ENCODE measurements at places on chromosomes 7 and 10.
A peak's percentile ranks its signal among the peaks of the same experiment; 100 is the strongest.

DNA sequence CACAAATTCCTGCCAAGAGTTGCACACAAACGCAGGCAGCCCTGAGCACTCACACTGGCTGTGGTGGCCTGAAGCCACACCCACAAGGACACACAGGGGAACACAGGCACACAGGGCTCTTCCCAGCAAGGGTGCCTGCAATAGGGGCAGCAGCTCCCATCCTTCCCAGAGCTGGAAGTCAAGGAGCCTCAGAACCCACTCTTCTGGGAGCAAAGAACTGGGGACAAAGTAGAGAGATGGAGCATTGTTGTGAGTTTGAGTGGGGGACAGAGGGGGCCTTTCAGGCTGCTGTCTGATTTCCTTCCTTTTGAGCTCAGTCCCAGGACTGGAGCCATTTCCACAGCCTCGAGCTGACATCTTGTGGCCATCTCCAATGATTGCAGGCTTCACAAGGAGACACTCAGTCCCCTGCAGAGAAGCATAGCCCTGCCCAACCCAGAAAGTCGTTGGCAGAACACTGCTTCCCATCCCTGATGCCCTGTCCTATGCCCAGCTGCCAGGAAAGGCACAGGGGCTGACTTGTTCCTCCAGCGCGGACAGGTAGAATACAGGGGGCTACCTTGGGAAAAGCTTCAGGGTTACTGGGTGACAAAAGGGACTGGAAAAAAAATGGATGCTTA lies 34.4 kb upstream of the SLF2 start:
- DNase-seq: peak; percentile 78

DNA sequence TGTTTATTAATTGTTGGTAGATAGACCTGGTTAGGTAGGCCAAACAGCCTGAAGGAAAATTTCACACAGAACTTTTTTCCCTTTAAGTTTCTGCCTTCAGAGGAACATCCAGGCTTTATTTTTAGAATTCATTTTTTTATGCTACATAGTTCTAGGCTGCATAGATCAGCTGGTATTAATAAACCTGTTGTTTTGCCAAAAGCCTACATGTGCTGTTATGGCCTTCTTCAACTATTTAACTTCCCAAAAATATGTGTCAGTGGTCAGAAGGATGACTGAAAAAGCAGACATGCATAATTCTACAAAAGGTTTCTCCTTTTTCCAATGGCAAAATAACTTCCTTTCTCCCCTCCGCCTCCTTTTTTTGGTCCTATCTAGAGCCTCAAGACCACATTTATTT lies 303.0 kb upstream of the DKK1 start:
- peak; percentile 44 for DNase-seq

DNA sequence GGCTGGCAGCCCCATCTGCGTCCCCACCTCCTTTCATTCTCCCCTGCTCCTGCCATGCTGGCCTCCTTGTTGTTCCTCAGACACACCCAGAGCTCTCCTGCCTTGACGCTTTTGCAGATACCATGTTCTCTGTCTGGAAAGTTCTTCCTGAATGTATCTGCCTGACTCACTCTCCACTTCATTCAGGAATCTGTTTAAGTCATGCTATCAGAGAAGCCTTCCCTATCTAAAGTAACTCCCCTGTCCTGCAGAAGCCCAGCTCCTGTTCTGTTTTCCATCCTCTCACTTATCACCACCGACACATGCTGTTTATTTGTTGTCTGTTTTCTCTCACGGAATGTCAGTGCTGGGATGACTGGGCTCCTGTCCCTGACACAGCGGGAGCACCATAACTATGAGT lies 82.0 kb downstream of the AFAP1L2 start:
- DNase-seq: no peak

DNA sequence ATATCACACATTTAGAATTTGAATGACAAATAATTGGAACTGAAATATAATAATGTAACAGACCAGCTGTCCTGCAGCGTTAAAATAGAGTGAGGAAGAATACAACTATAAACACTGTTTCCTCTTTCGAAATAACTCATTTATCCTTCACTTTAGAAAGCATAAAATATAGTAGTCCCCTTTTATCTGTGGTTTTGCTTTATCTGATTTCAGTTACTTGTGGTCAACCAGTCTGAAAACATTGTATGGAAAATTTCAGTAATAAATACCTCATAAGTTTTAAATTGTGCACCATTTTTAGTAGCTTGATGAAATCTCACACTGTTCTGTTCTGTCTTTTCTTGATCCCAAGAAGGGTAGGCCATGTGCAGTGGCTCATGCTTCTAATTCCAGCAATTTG lies 31.7 kb downstream of the POLR1F start:
- DNase-seq: peak; percentile 61

DNA sequence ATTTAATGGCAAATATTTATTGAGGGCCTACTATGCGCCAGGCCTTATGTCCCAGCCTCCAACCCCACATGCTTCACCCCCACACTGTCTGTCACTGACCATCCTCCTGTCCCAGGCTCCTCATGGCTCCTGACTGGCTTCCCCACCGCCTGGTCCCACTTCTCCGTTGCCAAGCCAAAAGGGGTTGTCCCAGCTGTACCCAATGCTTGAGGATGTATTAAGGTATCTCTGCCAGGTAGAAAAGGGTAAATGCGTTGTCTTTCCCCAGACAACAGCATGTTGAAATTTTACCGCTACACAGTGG lies 168.8 kb upstream of the FRMD4A start:
- no peak for DNase-seq

DNA sequence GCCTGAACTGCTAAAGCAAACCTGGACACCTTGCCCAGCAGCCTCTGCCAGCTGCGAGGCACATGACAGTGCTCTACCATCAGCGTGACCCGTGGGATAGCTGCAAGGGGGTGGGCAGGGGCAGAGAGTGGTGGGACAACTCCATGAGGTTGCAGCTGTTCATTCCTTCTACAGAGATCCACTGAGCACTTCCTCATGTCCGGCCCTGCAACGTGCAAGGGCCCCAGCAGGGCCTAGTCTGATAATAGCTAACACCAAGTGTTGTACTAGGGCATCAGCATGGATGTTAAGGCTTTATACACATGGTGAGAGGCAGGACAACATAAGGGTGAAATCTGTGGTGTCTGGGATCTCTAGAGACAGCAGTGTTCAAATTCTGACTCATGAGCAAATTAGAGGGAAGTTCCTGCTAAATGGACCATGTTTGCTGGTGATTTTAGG lies 14.3 kb downstream of the NOD1 start:
- no peak for DNase-seq

DNA sequence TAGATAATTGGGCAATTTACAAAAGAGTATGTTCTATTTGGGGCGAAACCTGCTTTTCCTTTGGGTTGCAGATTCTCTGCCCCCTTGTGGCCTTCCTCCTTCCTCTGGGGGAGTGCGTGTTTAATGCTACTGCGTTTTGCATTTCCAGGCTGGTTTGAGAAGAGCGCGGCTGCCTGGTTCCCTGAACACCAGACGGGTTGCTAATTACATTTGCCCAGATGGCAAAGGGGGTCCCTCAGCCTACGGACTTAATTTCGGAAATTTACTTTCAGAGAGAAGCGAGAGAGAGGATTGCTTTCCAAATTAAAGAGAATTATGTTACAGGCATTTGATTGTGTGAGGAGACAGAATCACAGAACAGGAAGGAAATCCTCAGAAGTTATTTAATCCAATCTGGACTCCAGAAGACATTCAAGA lies 91.9 kb upstream of the JAZF1 start:
- peak; percentile 64 for DNase-seq

- no peak for DNase-seq
Measured at GRCh38 chr7:139109983-139110411, 477 bp upstream of the ZC3HAV1 start.

- peak; percentile 7 for DNase-seq
Measured at GRCh38 chr7:50206453-50207250, 97.9 kb upstream of the IKZF1 start.

DNA sequence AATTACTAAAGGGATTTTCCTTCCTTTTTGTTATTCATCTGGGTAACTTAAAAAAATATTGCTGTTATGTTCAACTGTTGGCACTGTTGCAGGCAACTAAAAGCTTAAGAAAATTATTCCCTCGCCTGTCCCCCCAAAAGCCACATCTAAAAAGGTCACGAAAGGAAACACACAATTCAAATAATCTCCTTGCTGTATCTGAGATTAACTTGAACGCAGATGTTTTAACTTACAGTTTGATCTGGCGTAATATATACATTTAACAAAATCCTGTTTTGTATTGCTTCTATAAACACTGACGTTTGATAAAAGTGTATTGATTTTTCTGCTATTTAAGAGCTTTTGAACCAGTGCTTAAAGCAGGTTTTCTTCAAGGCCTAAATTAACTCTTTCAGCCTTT lies 432.1 kb downstream of the SUGCT start:
- no peak for DNase-seq

DNA sequence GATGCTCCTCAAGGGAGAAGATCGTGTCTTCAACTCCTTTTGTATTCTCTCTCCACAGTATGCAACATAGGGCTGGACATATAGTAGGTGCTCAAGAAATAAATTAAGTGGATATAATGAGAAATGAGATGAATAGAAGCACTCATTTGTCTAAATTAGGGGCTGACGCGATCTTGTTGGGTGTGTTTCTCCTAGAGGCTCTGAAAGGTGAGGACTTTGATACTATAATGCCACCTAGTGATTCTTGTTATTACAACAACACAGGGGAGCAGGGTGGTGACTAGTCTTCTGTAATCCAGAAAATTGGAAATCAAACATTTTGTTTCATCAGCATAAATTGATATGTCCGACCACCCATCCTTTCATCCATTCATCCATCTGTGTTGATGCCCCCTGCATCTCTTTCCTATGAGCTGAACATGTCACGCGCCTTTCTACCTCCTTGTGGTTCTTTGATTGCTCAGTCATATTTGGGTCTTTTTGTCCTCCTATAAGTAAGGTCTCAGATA lies 3.5 kb upstream of the CFAP58 start:
- peak; percentile 73 for DNase-seq

DNA sequence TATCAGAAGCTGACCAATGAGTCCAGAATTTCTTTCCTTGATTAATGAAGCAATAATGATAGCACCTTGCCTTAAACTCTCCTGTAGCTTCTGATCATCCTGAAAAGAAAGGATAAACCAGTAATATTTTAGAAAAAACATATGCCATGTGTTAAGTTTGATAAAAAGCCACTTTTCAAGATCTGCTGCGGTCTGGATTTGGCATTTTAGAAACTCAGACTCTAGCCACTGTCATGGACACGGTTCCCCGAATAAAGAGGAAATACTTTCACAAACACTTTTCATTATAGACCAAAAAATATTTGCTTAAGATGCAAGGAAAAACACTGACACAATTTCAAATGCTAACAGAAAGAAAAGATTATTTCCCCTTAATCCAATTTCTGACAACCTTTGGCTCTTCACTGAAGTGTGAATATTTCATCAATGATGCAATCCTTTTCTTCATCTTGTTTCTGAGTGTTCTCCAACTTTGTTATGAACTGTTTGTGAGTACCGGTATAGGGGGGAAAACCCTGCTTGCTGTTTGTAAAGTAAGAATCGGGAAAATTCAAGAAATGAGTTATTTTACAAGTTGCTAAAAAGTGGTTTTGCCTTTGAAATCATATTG lies 329.5 kb downstream of the CRPPA start:
- no peak for DNase-seq

DNA sequence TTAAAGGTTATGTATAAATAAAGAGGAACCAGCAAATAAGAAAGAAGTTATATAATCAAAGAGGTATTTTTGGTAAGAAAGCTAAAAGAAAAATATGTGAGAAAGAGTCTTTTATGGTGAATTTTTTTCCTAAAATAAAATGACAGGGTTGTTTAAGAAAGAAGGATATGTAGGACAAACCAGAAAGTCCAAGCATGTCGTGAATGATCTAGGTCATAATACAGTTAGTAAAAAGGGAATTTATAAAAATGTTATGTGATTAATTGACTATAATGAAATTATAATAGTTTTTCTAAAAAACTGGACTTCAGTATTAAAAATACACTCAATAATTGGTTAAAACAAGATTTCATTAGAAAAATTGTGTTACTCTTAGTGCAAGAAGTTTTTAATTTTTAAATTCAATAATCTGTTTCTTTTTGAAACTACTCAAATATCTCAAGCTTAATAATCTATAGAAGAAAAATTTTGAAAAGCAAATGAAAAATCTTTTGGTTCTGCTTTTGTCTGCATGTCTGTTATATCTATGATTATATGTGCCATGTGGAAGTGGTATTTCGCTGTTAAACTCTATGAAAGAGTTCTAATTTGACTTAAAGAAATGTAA lies 23.3 kb downstream of the AVL9 start:
- DNase-seq: peak; percentile 76

- DNase-seq: peak; percentile 77
Measured at GRCh38 chr7:46576950-46577349, 655.9 kb upstream of the IGFBP3 start.

DNA sequence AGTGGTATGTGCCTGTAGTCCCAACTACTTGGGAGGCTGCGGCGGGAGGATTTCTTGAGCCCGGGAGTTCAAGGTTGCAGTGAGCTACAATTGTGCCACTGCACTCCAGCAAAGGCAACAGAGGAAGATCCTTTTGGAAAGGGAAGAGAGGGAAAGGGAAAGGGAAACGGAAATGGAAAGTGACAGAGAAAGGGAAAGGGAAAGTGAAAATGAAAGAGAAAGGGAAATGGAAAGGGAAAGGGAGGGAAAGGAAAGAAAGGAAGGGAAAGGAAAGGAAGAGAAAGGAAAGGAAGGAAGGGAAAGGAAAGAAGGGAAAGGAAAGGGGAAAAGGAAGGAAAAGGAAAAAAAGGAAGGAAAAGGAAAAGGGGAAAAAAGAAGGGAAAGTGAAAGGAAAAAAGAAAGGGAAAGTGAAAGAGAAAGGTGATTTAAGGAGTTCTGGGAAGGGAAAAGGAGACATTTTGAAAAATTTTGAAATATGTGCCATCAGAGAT lies 2.3 kb upstream of the ZC3HAV1 start:
- no peak for DNase-seq

GRCh38 chr10:122878799-122879338 lies 512 bp downstream of the FAM24B start:
- DNase-seq: peak; percentile 19

DNA sequence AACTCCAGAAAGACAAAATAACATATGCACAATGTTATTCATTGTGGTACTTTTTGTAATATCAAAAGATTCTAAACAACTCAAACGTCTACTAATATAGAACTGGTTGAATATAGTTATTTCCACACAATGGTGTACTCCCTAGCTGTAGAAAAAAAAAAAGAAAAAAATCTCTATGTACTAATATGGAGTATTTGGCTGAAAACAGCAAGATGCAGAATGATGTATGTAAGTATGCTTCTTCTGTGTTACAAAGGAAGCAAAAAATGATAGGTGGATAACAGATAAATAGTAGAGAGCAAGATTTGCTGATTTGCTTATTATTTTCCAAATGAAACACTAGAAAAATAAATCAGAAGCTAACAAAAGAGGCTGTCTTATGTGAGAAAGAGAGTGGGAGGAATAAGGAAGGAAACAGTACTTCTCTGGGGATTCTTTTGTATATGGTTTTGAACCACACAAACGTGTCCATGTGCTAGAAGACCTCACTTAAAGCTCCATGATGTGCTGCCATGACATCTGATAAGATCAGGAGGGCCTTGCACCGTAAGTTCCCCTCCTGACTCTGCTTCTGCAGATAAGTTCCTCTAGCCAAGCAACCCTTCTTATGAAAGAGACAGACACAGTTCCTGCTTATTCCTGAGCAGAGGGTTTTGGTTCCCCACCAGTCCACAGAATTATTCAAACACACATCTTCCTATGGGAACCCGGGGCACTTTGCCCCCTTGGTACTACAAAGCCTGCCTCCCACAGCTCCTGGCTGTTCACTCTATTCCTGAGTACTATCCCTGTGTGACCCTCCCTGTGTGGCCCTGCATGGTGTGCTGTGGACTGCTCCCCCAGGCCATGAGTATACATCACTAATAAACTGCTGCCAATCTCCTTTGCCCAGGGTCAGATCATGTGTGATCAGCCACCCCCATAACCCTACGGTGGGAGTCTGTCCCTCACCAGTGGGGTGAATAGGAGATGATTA lies 159.1 kb downstream of the CCDC71L start:
- no peak for DNase-seq

- no peak for DNase-seq
Measured at GRCh38 chr7:68754414-68754813, 843.9 kb upstream of the AUTS2 start.

All from fibroblast of skin of right biceps (primary cell).